Activated CD8-positive, alpha-beta memory T cell treated with anti-CD3 and anti-CD28 coated beads, Interleukin-2, amount 10 ng/mL, durations not matched to agents 7 days and 5 days (primary cell): ENCODE measurements at places on chromosomes 2 and 18. TPM values are rescaled to one million over a fixed set of nuclear protein-coding genes. Genes with fewer than 3 reads are reported as not detected.

Gene HAAO
- total RNA-seq = not detected

Gene FAM117B
- 3.7 TPM for total RNA-seq

DNA sequence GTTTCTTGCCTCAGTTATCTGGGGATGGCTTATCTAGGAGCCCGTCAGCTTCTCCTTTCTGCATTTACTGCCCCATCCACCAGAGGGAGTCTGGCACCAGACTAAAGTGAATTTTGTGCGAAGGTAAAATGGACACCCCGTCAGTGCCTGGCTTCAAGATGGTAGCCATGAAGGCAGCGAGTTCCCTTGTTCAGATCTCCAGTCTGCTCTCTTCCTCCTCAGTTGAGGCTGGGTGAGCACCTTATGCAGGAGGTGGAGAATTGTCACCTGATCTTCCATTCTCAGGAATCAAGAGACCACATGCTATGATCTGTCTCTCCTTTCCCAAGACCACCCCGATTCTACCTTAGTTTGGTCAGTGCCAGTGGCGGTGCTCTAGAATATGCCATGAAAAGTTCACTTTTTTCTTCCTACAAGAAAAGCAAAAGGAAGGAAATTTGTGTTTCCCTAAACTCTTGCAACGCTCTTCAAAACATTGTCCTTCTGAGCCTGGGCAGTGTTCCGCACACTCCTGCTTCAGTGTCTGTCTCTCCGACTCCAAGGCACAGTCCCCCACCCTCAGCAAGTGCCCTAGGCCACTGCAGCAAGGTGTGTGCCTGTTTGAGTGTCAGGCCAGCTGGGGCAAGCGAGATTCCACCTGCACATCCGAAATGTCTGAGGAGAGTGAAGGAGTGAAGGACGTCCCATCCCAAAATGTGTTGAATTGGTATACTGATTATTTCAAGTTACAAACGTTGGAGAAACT lies 168.6 kb downstream of the SS18 start:
- H3K4me1 ChIP-seq = peaks cover 3% of the 10 kb centered on the region
- peaks cover 3% of the 10 kb centered on the region for H3K27me3 ChIP-seq
- no peak overlapping the region for H3K4me3 ChIP-seq

DNA sequence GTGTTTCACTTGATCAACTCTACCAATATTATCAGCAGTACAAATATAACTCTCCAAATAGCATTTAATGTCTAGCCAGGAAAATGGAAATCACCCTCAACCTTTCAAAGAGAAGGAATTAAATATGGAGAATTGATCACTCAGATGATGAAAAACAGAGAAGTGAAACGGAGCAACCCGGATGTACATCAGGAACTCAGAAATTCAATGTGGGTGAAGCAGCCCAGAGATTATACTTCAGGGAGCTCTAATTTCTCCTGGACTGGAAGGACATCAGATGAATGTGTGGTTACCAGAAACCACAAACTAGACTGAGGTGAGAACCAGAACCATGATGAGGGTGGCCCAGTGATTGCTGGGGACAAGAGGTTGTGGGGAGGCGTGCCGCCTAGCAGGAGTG lies 35.5 kb upstream of the COBLL1 start:
- no peaks in the 10 kb centered on the region for H3K27me3 ChIP-seq
- no peak for DNase-seq
- no peak overlapping the region for H3K4me3 ChIP-seq
- H3K27ac ChIP-seq = no peak overlapping the region
- H3K4me1 ChIP-seq = no peaks in the 10 kb centered on the region
- no peaks in the 10 kb centered on the region for H3K36me3 ChIP-seq

- no peaks in the 10 kb centered on the region for H3K36me3 ChIP-seq
- DNase-seq = no peak
- H3K4me3 ChIP-seq = no peak overlapping the region
Observed at GRCh38 chr2:33115728-33116127, 169.0 kb downstream of the LTBP1 start.
